NCI-H1417 (cell line): ENCODE measurements at places on chromosomes 2 and 18.

GRCh38 chr2:130372055-130372832 is 16.4 kb downstream of the PTPN18 start:
- peak; percentile 91 for DNase-seq

DNA sequence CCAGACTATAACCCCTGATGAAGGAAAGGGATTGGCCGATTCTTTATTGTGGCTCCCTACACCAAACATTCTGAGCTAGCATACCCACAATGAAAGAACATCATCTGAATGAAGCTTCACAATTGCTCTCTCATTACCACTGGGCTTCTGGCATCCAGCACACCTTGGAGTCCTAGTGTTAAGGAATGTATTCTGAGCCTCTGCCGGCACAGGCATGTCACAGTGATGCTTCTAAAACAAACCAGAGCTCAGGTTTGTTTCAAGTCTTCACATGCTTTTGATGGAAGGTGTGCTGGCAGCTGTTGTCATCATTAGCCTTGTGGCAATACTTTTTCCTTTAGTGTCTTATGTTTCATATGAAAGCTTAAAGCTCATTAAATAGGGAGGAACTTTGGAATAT is 76.3 kb upstream of the RBBP8 start:
- DNase-seq: no peak

DNA sequence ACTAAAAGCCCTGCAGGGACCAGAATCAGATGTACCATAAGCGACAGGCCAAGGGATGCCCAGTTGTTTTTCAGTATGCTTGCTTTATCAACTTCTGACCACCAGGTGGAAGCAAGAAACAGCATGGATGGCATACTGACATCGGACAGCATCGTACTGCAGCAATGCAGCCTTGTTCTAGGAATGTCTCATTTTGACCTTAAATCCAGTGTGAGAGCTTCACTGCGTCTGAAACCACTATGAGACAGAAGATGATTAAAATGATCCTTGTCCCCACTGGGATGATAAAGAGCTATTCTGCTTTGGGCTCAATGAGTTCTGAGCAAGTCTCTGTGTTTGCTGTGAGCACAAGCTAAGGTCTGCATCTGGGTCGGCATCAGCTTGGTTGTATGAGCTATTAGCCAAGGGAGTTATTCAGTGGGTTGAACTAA is 54.3 kb downstream of the CDK15 start:
- peak; percentile 82 for DNase-seq

DNA sequence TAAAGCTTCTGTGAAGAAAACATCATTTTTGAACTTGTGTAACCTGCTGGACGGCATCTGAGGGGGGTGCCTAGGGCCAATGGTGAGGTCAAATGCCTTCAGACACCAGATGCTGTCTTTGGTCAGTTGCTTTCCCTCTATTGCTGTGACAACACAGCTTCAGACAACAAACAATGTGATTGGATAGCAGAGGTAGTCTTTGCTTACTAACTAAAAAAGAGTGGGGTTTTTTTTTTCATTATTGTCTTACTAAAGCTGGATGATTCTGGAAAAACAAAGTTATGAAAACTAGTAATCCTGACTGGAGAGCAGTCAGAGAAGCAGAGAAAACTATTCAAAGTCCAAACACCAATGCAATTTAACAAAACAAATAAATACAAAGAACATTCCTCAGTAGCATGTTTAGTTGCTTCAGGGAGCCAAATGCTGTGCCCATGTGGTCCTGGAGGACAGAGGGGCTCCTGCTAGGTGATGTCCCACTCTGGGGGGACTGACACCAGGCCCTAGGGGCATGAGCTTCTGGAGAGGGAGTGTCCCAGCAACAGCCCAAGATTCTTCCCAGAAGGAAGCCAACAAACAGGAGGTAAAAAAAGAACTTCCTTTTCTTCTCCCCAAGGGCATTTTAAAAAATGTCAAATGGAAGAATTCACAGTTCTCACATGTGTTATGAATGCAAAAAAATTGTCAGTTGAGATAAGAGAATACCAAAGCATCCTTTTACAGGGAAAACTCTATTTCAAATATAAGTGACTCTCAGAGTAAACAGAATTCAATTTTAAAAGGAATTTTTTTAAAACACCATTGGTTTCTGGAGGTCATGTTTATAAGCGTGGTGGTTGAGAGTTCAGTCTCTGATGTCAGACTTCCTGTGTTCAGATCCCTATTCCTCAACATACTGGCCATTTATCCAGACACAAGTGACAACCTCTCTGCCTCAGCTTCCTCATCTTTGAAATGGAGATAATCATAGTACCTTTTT is 181.1 kb upstream of the PGAP1 start:
- DNase-seq: no peak

DNA sequence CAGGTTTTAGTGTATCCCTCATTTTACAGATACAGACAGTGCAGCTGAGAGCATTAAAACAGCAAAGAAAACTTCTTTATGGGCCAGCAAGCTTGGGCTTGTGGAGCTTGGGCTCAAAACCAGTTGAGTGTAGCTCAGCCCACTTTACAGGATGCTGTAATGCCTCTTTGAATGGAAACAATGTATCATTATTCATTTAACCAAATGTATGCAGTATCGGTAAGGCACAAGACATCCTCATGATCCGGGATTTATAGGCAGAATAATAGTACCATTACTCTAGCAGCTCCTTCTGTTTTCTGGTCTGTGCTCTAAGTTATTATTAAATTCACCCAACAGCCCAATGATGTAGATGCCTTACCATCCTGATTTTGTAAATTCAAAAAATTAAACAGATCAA is 575.1 kb upstream of the CDH7 start:
- no peak for DNase-seq

DNA sequence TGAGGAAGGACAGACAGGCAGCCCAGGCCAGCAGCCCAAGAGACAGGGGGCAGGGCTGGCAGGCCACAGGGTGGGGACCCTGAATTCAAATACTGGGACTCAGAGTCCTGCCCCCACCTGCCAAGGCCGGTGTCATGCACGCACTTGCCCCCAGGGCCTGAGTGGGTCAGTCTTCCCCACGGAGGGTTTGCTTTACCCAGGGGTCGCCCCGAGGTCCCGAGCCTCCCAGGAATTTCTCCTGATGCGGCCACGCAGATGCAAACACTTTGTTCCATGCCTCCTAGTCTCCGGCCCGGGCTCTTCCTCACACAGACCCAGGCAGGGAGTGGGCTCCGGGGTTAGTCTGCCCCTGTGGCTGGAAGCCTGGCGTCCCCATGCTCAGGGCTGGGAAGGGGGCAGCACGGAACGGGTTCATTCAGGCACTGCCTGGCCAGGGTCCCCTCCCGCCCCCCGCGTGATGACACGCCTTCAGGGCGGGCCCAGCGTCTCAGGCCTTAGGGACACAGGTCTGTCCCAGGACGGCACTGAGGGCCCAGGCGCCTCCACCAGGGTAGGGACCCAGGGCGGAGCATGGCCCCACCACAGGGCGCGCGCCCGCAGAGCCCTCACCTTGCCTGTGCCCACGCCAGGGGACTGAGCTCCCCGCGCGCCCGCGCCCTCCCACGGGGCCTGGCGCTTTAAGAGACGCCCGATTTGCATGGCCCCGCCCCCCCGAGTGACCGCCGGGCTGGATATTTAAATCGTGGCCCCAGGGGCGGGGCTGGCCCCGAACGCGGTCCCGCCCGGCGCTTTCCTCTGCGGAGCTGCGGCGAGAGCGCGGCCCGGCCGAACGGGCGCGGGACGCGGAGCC is at the start of gene SNED1:
Gene SNED1 (plus strand): TSS at position 763 of the 850 bp plus-strand sequence. CDS start 220 bp downstream, outside the sequence.
- peak; percentile 70 for DNase-seq

DNA sequence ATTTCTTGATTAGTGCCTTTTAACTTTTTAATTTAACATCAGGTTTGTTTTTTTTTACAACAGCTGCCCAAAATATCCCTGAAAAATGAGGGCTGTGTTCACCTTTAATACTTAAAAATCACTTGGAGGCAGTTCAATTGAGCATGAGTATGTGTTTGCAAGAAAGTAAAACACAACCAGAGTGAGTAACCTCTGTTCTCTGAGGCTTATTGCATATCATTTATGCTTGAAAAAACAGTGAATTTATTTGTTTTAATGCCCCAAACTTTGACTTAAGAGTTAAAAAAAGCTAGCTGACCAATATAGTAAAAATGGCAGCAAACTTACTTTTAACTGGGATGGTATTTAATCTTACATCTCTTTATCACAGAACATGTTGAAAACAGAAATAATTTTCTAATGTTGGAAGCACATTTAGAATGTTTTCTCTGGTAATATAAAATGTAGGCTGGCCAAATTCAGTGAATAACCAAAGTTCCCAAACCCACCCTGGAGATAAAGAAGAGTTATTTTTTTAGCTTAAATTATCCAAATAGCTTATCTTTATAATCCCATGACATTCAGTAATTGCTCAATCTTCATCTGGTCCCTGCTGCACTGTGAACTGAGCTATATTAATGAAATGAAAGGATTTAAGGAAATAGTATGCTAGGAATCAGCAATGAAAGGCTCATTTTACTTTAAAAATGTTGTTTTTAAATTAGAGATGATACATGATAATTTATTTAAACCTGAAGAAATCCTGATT is 24.8 kb upstream of the EFEMP1 start:
- DNase-seq: no peak

DNA sequence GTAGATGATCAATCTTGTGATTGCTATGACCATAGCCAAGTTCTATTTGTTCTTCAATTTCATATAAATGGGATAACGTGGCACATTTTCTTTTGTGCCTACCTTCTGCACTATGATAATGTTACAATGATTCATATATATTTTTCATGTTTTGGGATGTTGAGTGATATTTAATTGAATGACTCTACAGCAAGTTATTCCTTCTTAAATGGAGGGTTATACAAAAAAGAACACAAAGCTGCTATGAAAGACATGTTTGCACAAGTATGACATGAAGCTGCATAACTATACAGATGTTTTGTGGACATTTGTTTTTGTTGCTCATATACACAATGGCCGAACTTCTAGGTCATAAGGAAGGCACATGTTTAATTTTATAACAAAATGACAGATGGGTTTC is 356.2 kb downstream of the CBLN2 start:
- no peak for DNase-seq

DNA sequence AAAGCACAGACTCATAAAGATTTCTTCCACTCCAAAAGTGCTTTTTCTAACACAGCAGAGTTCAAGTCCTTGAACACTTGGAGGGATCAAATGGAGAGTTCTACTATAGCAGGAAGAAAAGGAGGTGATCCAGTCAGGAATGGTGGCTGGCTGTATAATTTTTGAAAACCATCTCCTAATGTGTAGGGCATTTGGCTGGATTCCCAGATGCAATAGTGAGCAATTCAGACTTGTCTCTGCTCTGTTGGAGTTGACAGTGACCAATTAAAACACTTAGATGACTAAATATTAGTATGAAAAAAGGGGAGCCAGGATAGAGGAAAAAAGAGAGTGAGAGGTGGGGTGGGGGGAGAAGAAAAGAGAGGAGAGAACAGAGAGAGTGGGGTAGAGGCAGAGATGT is 5.3 kb upstream of the G6PC2 start:
- DNase-seq: no peak

GRCh38 chr2:30636311-30636710 is 170.9 kb downstream of the CAPN13 start:
- no peak for DNase-seq

DNA sequence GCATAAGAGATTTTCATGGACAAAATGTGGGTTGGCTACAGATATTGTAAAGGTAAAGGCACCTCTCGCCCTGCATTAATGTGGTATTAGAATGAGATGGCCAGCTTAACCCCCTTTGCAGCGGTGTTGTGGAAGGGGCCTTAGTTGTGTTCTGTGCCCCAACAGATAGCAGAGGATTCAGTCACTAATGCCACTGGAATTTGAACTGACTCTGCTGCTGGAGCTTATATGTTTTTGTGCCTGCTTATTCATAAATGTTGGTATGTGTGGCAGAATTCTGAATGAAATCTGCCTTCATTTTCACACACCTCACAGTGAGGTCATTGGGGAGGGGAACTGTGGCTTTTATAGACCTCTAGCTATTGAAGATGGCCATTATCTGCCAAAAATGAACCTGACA is 90.7 kb upstream of the ITGA6 start:
- DNase-seq: no peak

DNA sequence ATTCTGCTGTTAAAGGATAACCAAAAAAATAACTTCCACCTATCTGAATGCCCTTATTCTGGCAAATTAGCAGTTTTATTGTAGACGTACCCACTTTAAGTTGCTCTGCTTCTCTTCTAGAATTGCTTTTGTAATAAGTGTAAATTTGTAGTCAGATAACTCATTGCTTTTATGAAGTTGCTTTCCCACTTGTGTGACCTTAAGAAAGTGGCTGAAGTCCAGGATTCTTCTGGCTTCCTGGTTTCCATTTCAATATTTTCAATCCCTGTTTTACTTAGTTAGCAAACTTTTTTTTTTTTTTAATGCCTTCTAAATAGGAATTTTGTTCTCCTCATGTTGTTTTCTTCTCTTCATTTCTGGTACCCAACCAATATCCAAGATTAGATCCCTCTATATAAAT is 59.8 kb downstream of the GLS start:
- no peak for DNase-seq

DNA sequence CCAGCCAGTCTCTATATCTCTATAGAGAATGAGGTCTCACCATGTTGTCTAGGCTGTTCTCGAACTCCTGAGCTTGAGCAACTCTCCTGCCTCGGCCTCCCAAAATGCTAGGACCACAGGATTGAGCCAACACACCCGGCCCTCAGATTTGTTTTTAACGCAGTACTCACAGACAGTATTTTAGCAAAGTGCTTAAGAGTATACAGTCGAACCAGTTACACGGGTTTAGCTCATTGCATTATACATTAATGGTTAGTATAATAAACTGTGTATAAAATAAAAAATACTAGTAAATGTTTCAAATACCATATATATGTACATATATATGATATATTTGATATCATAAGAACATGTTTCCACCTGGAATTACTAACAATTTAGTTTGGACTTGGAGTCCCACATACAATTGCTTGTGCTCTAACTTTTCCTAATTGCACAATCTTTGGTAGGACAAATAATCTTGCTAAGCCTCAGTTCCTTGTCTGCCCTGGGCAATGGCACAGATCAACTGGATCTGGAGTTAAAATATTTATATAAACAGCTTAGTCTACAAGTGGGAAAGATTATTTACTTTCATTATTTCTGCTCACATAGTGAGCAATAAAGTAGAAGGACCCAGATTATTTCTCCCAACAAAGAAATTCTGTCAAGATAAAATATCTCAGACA is 508.9 kb upstream of the LRATD1 start:
- DNase-seq: no peak
